ENCODE measurements at places on chromosomes 1 and 21. TPM values are rescaled to one million over a fixed set of nuclear protein-coding genes. Genes with fewer than 3 reads are reported as not detected.

GRCh38 chr1:168180148-168180524 lies 1.4 kb downstream of the TIPRL start:
- DNase-seq, result no peak

GRCh38 chr1:11474826-11475225 lies 4.1 kb upstream of the DISP3 start:
- DNase-seq, result no peak

GRCh38 chr1:166322470-166322869 lies 155.7 kb upstream of the FAM78B start:
- no peak for DNase-seq

DNA sequence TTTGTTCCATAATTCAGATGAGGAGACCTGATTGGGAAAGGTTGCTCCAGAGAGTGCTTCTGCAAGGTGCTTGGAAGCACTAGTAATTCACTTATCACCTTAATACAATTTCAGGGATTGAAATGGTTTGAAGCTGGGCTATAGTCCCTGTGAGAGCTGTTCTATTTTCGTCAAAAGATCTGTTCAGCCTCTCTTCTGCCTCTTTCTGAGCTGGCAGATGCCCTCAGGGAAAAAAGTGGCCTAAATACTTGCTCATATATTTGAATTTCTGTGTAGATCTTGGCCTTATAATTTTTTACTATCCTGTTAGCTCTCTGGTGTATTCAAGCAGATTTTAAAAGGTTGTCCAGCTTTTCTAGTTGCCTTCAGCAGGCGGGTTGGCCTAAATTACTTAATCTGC lies 22.3 kb downstream of the C1orf146 start:
- no peak for DNase-seq

GRCh38 chr1:154406886-154407197 lies 1.7 kb downstream of the IL6R start:
- no peak for DNase-seq

DNA sequence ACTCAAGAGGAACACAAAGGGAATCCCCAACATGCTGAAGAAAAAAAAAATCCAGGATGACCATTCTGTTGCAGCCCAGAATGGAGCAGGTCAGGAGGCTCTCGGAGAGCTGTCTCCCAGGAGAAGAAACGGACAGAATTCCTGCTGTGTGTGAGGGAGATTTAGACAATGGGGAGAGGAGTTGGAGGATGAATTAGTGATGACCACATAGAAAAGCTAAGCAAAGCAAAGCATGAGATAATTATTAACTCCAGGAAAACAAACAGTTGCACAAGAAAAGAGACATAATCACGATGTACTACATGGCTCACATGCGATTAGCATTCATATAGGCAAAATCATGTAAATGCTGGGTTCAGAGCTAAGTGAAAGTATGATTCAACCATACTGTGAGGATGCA lies 61.1 kb upstream of the SMYD2 start:
- DNase-seq, result no peak

GRCh38 chr1:6491480-6491962 lies at the start of gene PLEKHG5:
TSS of gene PLEKHG5 (minus strand) at chr1:6491667. CDS start at chr1:6477571, 14,096 bp downstream.
- DNase-seq, result no peak

GRCh38 chr1:115433483-115433882 lies 95.4 kb upstream of the NGF start:
- DNase-seq, result no peak

DNA sequence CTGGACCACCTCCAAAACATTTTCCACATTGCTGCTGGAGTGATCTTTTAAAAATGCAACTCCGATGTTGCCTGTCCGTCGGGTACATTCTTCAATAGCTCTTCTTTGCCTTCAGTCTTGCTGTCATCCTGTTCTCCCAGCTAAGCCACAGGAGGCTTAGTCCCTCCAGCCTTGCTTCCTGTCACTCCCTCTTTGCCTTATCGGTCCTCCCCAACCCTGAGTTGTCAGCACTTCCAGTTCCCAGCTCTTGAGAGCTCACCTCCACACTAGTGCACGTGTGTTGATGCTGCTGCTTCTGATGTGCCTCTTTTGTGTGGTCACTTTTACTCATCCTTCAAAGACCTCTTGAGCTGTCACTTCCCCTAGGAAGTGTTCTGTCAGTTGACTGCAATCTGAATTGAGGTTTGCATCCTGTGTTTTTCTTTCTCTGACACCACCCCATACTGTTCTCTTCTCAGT lies 15.3 kb downstream of the UCK2 start:
- DNase-seq, result no peak

- no peak for DNase-seq
These were observed 13.0 kb upstream of the SLC19A1 start for GRCh38 chr21:45555251-45555556.

GRCh38 chr1:219201656-219202055 lies 28.0 kb downstream of the LYPLAL1 start:
- no peak for DNase-seq

DNA sequence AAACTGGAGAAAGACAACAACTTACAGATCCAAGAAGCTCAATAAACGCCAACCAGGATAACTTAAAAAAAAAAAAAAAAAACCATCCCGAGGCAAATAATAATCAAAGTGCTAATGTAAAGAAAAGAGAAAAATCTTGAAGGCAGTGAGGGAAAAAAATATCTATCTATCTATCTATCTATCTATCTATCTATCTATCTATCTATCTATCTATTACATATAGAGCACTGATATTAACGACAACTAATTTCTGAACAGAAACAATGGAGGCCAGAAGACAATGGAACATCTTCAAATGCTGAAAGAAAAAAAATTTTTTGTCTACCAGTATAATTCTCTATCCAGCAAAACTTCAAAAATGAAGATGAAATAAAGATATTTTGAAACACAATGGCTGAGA lies 18.0 kb downstream of the PACC1 start:
- no peak for DNase-seq

DNA sequence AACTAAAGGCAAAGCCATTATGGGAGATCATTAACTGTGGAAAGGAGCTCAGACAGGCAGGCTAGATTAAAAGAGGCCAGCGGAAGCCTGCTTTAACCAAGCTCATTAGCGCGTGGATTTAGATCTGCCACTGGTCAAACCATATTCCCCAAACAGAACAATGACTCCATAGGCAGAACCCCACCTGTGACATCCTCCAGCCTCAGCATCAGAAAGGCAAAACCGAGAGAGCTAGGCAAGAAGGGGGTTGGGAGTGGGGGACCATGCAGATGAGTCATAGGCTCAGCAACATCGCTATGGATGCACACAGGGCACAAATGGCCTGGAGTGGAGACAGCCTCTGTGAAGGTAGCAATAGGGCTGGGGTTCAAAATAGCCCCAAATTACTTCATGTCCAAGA lies 20.6 kb downstream of the MKNK1 start:
- no peak for DNase-seq

DNA sequence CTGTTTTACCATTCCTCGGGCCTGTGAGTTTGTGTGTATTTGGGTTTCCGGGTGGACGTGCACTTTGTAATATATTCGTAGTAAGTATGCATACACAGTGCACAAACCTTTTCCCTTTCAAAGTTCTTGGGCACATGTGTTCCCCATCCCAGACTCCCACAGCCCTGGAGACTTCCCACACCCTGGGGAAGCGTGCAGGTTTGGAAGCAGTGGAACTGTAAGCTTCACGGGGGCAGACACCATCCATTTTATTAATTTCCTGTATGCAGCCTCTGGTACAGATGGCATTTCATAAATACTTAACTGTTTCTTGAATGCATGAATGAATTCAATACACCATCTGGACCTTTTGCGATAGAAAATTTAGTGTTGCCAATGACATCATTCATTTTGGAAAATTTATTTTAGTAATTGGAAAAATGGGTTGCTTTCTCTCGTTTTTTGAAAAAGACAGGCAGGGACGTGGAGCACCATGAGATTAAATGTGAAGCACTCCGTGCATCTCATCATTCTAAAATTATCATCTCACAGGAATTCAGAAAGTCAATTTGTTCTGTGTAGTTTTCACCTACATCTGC lies 10.8 kb downstream of the ETS2 start:
- DNase-seq, result no peak

- peak; percentile 10 for DNase-seq
These were observed 233.1 kb downstream of the PAPPA2 start for GRCh38 chr1:176696109-176696508.

GRCh38 chr1:232568331-232568852 lies 61.5 kb downstream of the SIPA1L2 start:
- peak; percentile 47 for DNase-seq

DNA sequence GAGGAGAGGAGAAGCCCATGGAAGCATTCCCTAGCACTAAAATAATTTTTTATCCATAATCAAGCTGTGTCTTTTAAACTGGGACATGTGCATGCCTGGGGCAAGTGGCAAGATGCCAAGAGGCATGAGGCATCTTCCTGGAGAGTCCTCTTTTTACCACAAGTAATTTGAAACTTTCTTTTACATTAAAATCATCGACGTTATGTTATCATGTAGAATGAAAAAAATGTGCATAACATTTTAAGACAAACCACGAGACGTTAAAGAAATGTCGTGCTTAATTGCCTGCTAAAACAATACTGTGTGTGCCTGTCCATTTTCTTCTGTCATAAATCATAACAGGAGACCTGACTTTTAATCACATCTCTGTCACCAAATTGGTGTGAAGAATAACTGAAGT lies 1.5 kb downstream of the STYXL2 start:
- peak; percentile 33 for DNase-seq

- DNase-seq, result no peak
These were observed 53.8 kb upstream of the ATP1B1 start for GRCh38 chr1:169052727-169053126.

DNA sequence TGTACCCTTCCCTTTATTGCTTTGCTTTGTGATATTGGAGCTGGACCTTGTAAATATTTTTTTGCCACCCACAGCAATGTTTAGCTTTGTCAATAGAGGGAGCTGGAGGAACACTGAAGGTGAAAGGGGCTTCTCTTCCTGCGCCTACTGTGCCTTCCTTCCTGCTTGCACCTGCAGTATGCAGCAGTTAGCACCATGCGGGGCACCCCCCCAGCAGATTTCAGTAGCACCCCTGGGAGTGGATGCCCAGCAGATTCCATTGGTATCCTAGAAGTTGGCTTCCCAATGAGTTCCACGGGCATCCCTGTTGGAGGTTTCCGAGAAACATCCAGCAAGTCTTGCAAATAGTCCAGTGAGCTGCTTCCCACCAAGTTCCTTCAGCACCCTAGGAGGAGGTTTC lies 25.6 kb downstream of the S100A10 start:
- DNase-seq, result peak; percentile 63

DNA sequence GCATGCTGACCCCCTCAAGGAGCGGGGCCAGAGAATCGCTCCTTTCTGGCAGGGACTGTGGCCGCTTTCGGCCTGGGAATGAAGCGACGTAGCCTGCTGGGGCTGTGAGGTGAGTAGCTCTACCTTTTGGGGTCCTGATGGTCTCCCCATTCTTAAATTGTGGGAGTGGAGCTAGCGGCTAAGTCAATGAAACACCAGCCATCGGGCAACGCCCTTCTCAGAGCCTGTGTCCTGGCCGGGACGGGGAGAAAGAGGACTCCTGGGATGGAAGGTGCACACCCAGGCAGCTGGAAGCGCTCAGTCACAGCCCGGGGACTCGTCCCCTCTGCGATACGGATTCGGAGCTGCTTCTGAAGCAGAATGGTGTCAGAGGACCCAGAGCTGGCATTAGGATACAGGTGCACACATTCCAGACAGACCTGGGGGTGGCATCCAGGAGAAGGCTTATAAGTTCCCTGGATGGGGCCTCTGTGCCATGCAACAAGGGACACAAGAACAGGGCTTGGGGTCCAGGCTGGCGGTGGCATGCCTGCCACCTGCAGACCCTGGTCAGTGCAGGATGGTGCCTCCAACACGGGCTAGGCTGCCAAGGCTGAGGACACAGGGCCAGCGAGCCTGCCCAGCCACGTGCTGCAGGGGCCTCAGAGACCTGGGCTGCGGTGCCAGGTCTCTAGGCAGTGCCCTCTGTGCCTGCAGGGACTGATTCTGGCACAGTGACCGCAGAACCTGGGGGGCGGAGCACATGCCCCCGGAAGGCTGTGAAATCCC lies 945 bp upstream of the WNT9A start:
- DNase-seq, result no peak

The APH1A gene
- 84.4 TPM for total RNA-seq

The NBPF1 gene
- 60.9 TPM for total RNA-seq

The B3GALT5 gene
- total RNA-seq, result not detected

The FBXO42 gene
- 16.0 TPM for total RNA-seq

The TAL1 gene
- not detected for total RNA-seq

The PSEN2 gene
- total RNA-seq, result 20.6 TPM

The MGST3 gene
- total RNA-seq, result 135 TPM

The ZMPSTE24 gene
- total RNA-seq, result 110 TPM

The S100A5 gene
- total RNA-seq, result 0.32 TPM

The PPIAL4G gene
- total RNA-seq, result not detected

The GPR161 gene
- 11.3 TPM for total RNA-seq

The AGBL4 gene
- total RNA-seq, result not detected

The LCE1B gene
- not detected for total RNA-seq
